ENCODE measurements at places on chromosomes 1 and 21.

DNA sequence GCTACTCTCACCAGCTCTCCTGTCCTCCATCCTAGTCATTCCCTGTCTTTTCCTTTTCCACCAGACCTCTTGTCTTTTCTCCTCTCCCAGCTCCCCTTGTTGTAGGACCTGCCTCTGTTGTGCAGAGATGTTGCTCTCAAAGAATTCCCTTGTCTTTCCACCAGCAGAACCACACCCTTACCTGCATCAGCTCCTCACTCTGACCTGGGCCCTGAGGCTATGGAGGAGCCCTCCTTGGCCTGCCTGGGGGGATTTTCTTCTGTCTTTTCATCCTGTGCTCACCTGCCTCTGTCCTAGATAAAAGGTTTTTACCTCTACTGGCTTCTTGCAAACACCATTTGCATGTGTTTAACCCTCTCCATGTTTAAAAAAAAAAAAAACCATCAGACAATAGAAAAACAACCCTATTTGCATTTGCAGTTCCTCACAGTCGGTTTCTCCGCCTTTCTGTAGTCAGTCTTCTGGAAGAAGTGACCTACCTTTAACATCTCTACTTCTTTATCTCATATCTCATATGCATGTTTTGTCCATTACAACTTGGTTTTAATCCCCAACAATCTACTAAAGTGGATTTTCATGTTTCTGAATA is 12.1 kb downstream of the FCRL5 start:
- DNase-seq = no peak

DNA sequence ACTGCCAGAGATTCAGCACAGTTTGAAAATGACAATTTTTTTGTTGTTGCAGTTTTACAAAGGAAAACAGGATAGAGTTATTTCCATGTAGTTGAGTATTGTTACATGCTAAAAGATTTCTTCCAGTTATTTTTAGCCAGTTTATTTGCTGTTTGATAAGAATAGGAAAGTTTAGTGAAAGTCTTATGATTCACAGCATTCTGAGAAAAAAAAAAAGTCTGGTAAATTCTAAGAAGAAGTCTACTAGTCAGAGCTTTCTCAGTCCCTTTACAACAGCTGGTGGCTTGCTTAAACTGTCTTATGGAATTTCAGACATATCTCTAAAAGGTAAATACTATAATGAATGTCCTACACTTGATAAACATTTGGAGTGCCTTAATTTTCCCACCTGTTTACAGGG is 341.7 kb downstream of the DSCAM start:
- no peak for DNase-seq

DNA sequence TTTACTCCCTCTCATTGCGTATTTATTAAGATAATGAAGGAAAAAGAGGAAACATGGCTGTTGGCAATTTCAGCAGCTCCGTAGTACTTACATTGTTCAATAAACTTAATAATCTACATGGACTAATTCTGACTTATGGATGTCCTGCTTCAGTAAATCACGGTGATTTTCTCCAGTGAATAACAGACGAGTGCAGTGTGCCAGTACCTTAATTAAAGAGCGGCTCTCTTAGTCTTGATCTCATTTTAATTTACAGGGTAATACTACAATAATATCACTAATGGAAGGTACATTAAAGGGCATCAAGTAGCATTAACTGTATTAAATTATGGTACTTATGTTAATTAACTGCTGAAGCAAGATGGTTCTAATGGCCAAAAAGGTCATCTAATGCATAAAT is 187.2 kb downstream of the NTNG1 start:
- no peak for DNase-seq

DNA sequence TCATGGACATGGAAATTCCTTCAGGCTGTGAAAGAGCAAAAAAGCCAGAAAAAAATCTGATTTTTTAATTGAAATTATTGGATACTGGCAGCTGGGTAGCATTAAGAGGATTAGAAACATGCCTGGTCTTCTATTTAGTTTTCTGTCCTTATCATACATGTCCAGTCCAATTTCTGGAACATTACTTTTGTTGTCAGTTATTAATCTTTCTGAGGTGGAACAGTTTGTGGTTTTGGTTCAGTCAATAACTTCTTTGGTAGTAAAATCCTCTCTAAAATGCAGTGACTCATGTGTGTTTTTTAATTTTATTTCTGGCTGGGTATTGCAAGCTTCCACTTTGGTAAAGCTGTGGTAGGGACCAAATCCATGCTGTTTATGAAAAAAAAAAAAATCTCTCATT is 687.0 kb upstream of the ADGRL2 start:
- no peak for DNase-seq

- DNase-seq = no peak
Observed at GRCh38 chr1:117622726-117623125, 16.9 kb downstream of the TENT5C start.

- DNase-seq = no peak
Observed at GRCh38 chr1:32764826-32765569, 52.2 kb downstream of the YARS1 start.
